Stomach (tissue), 19 donors: ENCODE measurements at places on chromosomes 12 and 14.

GRCh38 chr14:100664231-100664630 lies 62.5 kb upstream of the DLK1 start:
- DNase-seq = no peak

DNA sequence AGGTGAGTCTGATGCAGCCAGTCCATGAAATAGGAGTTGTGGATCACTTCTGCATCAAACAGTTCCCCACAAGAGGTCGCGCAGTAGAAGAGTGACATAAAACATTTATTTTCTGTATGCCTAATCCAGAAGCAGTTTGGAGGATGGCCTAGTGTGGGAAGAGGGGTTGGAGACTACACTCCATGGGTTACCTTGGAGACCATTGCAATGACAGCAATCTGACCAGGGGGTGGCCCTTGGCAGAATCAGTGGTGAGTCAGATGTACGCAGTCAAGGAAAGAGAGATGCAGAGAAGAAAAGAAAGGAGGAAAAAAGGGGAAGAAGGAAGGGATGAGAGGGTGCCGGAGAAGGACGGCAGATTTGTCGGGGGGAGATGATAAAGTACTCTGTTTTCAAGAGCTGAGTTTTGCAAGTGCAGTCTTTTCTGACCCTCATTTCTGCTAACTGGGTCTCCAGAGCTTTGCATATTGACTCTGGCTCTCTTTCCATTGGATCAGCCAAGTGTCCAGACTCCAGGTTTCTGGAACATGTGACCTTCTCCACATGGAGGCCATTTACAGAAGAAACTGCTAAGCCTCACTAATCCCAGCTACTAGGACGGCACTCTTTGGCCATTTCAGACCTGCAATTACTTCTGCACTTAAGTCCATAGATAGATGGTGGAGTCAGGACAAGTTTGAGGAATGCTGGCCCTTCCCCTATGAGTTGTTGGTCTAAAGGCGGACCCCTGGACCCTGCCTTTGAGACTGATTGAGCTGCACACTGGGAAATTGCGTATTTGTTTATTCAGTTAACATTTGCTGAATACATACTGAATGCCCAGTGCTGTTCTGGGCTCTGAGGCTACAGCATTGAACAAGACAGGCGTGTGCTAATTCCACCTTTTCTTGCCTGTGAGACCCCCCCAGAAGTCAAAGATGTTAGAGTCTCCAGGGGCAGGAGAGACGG lies 424.2 kb downstream of the BCL11B start:
- DNase-seq = no peak

DNA sequence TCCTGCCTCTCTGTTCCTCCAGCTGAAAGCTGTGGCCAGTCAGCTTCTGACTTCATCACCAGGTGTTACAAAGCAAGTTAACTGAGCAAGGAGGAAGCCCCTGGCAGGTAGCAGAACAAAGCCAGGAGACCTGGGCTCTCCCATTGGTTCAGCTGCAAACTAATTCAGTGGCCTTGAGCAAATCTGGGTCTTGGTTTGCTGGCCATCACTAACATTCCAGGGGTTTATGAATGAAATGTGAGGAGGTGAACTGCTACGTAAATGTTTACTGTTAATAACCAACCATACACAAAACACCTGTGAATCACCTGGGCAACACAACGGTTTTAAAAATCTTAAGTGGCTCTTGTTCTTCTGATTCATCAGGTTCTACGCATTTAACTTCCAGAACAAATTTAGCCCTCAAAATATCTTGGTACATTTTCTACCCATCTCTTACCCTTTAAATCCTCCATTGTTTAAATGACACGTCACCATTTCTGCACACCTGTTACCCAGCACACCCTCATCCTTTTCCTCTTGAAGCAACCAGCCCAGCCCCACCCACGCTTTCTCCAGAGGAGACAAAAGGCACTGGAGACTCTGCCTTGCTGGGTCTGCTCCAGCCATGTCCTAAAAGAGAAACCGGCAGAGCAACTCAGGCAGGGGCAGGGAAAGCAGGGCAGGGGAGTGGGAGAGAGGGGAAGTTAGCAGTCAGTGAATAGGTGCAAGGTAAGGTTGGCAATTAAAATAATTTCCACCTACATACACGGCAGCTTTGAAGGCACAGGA lies 49.3 kb upstream of the TSPAN11 start:
- DNase-seq = no peak

DNA sequence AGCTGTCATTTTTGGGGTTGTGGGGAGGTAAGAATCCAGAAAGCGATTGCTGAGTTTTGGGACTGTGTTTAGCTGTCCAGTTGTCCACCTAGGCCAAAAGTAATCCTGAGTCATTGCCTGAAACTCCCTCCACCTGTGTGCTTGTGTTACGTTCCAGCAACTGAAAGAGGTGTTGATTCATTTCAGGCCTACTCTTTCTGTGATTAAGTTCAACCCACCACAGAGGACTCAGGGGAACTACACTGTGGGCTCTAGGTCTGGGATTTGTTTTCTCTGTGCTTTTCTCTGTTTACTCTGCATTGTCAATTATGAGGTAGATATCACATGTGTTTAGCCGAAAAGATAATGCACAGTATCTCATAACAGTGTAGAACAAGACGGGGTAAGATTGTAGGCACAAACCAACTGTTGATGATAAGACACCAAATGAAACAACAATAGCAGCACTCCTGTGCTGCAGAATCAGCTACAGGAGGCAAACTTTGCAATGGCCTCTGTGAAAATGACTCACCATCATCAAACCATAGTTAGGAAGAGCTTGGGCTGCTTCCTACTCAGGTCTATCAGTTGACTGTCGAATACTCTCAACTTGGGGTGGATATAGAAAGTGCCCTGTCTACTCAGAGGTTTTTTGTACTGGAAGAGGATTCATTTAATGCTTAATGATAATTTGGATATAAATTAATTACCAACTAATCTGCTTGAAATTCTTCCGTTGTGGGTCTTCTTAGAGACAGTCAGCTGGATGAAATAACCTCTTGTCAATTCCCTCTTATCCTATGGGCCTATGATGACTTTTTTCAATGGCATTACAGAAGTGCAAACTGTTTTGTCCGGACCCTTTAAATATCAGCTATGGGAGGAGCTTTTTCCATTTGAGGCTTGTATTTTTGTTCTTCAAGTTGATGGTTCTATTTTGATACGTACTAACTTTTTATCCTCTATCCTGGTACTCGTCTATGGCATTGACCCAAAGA lies 385.9 kb downstream of the BMP4 start:
- no peak for DNase-seq

DNA sequence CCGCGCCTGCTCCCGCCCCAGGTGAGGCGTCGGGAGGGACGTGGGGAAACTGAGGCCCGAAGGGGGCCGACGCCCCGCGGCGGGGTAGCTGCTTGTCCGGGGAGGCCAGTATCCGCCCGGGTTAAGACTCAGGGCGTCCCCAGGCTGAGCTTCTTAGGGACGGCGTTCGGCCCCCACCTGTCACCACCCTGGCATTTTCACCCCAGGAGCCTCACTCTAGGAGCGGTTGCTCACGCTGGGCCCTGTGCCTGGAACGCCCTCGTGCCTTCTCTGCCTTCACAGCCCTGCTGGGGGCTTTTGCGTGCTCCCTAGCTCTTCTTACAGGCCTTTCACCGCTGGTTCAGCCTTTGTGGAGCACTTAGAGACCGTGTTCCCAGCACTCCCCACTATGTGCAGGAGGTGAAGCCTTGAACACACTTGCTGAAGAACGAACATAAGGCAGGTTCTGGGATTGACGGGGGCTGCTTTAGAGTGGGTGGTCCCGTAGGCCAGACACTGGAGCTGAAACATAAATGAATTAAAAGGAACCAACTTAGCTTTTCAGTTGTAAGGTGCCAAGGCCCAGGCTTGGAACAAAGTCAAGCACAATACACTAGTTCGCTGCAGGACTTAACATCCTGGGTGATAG lies 601 bp downstream of the ZNF839 start:
- peak; percentile 75 for DNase-seq

DNA sequence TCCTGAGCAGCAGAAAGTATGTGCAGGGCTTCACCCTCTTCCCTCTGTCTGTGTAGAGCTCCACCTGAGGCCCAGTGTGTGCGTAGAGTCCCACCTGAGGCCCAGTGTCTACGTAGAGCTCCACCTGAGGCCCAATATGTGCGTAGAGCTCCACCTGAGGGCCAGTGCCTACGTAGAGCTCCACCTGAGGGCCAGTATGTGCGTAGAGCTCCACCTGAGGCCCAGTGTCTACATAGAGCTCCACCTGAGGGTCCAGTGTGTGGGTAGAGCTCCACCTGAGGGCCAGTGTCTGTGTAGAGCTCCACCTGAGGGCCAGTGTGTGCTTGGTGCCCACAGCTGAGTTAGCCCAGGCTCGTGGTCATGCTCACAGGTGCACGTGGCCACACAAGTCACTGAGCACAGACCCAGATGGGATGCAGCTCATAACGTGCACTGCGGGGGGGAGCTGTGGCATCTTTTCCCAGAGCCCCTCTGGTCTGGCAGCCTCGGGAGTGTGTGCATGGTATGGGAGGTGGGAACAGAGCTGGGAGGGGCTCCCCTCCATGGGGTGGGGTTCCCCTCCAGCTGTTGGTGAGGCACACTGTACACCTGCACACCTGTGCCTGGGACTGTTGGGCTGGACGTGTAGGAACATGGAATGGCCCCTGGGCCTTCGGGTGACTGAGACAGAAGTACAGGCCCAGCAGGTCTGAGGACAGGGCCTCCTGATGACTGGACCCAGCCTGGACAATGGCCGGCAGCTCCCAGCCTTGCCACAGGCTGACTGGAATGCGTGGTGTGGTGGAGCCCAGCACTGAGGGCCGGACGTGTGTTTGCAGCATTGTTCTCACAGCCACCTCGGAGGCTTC lies 20.1 kb downstream of the PACS2 start:
- DNase-seq = no peak

DNA sequence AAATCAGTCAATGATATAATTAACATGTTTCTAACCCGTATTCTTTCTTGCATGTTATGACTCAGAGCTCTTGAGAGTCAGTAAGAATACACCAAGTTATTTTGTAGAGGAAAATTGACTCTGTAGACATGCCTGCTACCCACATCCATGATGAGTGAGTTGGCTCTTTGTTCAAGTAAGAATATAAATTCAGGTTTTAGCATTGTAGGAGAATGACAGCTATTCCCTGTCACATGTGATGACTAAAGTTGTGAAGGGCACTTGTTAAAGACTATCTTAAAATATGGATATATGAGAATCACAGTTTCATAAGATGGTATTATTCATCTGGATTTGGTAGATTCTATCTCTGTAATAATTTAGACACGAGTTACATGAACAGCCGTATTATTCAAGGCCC lies 209.1 kb downstream of the CCDC59 start:
- DNase-seq = no peak
